ENCODE measurements at places on chromosomes 5 and 9.
A peak's percentile ranks its signal among the peaks of the same experiment; 100 is the strongest.

GRCh38 chr5:168434001-168434400 is 52.3 kb upstream of the RARS1 start:
- H3K4me1 ChIP-seq = no peaks in the 10 kb centered on the region
- H3K36me3 ChIP-seq = no peaks in the 10 kb centered on the region

- peak; percentile 45 for DNase-seq
- H3K36me3 ChIP-seq = no peaks in the 10 kb centered on the region
- no peak overlapping the region for H3K4me3 ChIP-seq
- H3K27ac ChIP-seq = peak overlapping the region; percentile 27
- H3K4me1 ChIP-seq = peaks cover 7% of the 10 kb centered on the region
- peaks cover 9% of the 10 kb centered on the region for H3K27me3 ChIP-seq
These were observed 12.2 kb upstream of the ELL2 start for GRCh38 chr5:95973793-95974325.

GRCh38 chr9:21579743-21580142 is 97.6 kb upstream of the IFNE start:
- no peak overlapping the region for H3K27ac ChIP-seq
- peaks cover 46% of the 10 kb centered on the region for H3K4me1 ChIP-seq
- H3K27me3 ChIP-seq = no peaks in the 10 kb centered on the region
- no peak for DNase-seq
- no peaks in the 10 kb centered on the region for H3K36me3 ChIP-seq

DNA sequence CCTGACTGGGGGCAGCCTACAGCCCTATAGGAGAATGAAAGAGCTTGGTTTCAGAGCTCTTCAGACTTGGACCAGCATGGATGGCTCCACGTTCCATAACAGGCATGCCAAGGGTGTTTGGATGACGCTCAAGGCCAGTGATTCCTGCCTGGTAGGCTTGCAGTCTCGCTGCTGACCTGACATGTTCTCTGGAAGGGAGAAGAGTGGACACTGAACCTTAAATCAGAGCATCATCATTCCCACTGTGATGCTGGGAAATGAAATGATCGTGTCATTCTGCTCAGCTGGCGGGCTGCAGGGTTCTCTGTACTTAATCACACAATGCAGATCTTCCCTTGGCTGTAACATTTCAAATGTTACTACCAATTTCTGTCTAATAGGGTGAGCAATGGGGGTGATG is 57.0 kb downstream of the CFAP90 start:
- no peaks in the 10 kb centered on the region for H3K36me3 ChIP-seq
- no peaks in the 10 kb centered on the region for H3K27me3 ChIP-seq
- H3K4me3 ChIP-seq = no peak overlapping the region
- H3K27ac ChIP-seq = no peak overlapping the region

DNA sequence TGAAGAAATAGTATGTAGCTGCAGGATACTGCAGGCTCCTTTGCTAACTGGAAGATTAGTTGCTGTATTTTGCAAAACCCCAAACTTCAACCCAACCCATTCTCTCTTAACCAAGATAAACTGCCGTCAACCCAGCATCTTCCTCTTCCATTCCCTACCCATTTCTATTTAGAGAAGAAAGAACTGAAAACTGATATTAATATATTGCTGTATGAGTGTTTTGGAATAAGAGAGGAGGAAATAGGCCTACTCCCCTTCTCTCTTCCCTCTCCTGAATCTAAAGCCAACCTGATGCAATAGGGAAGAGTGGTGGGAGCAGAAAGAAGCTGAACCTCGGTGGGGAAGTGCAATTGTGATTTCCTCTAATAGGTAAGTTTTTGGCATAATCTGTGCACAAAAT is 83.7 kb downstream of the TMEM215 start:
- DNase-seq = no peak
- peaks cover 8% of the 10 kb centered on the region for H3K27me3 ChIP-seq

- no peaks in the 10 kb centered on the region for H3K36me3 ChIP-seq
- no peak overlapping the region for H3K4me3 ChIP-seq
These were observed 29.5 kb downstream of the LAMC3 start for GRCh38 chr9:131038256-131039128.

DNA sequence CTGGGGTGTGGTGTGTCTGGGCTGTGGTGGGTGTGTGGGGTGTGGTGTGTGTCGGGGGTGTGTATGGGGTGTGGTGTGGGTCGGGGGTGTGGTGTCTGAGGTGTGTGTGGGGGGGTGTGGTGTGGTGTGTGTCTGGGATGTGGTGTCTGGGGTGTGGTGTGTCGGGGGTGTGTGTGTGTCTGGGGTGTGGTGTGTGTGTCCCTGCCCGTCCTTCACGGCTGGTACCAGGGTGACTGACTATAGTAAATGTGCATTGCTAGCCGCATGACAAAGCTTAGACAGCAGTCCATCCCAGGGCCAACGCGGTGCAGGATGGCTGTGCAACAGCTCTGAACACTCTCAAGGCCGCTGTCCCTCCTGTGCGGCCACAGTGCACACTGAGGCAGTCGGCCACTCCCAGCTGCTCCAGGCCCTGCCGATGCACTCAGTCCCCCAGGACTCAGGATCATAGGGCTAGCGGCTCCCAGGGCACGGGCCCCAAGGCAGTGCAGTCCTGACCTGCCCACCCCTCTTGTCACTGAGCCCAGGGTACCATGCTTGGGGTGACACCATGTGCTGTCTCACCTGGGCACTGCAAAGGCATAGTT is 54.0 kb downstream of the SECISBP2 start:
- no peaks in the 10 kb centered on the region for H3K27me3 ChIP-seq
- peaks cover 14% of the 10 kb centered on the region for H3K36me3 ChIP-seq
- no peak overlapping the region for H3K4me3 ChIP-seq
- DNase-seq = peak; percentile 62

DNA sequence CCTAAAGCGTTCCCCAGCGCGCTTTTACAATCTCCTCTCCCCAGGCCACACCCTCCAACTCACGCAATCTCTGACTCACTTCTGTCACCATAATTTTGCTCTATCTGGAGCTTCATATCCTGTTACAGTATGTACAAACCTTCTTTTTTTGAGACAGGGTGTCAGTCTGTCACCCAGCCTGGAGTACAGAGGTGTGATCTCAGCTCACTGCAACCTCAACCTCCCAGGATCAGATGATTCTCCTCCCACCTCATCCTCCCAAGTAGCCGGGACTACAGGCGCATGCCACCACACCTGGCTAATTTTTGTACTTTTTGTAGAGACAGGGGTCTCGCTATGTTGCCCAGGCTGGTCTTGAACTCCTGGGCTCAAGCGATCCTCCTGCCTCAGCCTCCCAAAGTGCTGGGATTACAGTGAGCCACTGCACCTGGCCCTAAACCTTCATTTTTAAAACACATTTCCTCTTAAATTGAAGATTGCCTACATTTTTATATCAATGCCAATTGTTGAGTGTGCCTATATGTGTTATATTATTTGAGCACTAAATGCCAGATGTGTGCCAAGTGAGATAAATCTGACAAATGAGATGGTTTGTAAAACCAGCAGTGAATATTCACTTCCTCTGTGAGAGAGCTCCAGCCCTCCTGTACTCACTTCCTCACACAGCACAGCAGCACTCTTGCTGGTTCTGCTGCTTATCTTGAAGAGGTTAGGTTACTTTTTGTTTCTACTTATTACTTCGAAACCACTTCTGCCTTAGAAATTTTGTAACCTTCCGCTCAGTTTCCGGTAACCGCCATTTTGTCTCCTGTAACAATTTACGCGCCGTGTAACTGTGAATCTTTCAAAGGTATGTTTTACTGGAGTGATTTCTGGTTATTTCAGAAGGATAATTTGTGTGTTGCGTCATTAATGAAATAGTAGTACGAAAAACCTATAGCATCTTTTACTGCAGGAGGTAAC is 57.9 kb downstream of the DOCK8 start:
- H3K27ac ChIP-seq = peak overlapping the region; percentile 99
- H3K4me1 ChIP-seq = peaks cover 39% of the 10 kb centered on the region
- peaks cover 37% of the 10 kb centered on the region for H3K36me3 ChIP-seq
- H3K27me3 ChIP-seq = no peaks in the 10 kb centered on the region
